ENCODE measurements at places on chromosomes 4 and X.
A peak's percentile ranks its signal among the peaks of the same experiment; 100 is the strongest.

GRCh38 chrX:109839694-109840567 lies 106.9 kb upstream of the ACSL4 start:
- no peak for DNase-seq

DNA sequence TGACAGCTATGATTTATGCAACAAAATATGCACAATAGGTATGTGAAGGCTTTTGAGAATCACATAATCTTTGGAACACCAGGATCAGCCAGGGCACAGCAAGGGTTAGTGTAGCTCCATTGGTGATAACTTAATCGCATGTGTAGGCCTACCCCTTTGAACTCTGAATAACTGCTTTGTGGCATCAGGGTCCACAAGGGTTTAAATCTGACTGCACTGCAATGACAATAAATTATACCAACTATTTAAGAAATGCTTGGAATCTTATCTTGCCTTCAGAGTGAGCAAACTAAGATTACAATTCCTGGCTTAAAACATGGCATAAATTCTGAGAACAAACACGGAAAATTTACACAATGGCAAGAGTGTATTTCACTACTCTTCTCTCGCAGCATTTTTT lies 245.8 kb downstream of the FBXO8 start:
- DNase-seq = no peak

- DNase-seq = no peak
These were observed 683.5 kb upstream of the GRIA3 start for GRCh38 chrX:122500556-122500955.

- no peak for DNase-seq
These were observed 69.4 kb downstream of the CLCN5 start for GRCh38 chrX:49991758-49992157.

- DNase-seq = no peak
These were observed 5.0 kb downstream of the GRK4 start for GRCh38 chr4:2968381-2968780.

DNA sequence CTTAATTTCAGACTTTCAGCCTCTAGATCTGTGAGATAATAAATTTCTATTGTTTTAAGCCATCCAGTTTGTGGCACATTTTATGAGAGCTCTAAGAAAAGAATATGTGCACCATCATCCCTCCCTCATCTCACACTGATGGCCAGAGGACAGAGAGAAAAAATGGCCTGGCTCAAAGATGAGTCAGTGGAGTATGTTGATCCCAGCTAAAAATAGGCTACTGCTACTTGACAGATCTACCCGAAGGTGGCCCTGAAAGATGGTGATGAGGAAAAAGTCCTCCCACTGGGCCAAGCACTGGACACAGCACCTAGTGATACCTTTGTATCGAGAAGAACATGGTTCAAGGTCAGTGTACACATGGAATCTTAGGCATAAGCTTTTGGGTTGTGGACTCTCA lies 38.2 kb upstream of the DCTD start:
- peak; percentile 64 for DNase-seq

- DNase-seq = peak; percentile 68
These were observed 21.6 kb downstream of the PCDH18 start for GRCh38 chr4:137510557-137511265.

GRCh38 chr4:132097041-132097440 lies 1052.1 kb upstream of the PCDH10 start:
- DNase-seq = no peak

DNA sequence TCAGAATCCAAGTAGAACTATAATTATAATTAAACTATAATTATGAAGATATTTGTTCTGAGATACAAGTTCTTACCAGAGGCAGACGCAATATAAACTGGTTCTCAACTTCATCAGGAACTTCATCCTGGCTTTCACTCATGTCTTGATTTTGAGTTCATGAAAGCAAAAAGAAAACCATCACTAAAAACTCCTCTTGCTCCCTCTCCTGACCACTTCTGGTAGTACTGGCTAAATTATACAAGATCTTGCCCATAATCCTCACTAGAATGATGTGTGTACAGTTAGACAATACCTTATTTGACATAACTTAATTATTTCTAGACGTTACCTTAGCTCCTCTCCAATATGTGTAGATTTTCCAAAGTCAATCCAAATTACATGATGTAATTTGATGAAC lies 3.7 kb downstream of the TAF7L start:
- DNase-seq = peak; percentile 35

GRCh38 chr4:66014146-66014765 lies 344.0 kb upstream of the EPHA5 start:
- no peak for DNase-seq

- DNase-seq = peak; percentile 22
These were observed 128.7 kb upstream of the MID1 start for GRCh38 chrX:10749113-10749512.

DNA sequence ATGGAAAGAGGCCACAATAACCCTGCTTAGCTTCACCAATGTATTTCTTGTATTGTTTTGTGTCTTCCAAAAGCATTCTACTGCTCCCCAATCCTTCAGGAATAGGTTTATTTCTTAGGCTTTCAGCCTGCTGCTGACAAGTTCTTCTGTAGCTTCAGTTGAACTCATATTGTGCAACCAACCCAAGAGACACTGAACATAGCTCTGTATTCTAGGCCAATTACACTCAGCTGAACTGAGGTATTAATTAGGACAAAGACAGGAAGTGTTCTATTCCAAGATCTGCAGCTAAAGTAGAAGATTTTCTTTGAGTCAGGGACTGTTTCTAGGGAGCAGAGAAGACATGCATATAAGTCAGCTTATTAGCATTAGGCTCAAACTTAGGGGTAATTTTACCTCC lies 151.8 kb downstream of the LHFPL1 start:
- DNase-seq = no peak

- peak; percentile 88 for DNase-seq
These were observed 220.1 kb downstream of the AFAP1 start for GRCh38 chr4:7719354-7720174.
